Glutamatergic neuron (in vitro differentiated cells): ENCODE measurements at places on chromosomes 6 and 20. TPM values are rescaled to one million over a fixed set of nuclear protein-coding genes. Genes with fewer than 3 reads are reported as not detected.

DNA sequence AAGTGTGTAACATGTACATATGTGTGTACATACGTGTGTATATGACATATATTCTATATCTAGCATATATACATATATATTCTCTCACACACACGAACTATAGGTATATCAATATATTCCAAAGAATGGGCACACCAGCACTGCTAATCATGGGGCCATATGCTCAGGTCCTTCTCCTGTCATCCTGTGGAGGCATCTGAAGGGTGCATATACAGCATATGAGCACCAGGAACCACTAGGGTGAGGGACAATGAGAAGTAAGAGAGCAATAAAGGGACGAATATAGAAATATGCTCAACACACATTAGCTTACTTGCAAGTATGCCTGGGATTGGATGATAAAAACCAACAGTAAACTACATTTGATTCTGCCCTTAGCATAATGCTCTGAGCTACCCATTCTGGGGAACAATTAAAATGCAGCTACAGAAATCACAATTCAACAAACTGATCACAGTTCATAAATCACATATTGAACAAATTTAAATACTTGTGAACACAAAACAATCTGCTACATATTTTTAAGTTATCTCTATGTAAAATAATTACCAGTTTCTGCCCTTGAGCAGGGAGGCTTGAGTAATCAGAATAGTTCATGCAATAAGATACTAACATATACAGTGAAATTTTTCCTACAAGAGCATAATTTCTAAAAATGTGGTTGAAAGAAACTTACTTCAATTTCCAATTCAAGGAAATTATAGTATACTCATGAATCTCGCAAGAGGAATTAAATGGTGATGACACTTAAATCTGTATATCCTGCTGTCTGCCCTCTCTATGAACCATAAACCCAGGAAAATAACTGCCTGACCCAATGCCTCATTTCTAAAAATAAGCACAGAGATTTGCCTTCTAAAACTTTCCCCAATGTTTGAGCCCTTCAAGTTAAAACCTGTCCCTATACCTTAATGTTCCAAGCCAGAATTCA, 272.2 kb upstream of the THEMIS start:
- H3K4me1 ChIP-seq, result peaks cover 5% of the 10 kb centered on the region
- no peaks in the 10 kb centered on the region for H3K27me3 ChIP-seq
- H3K36me3 ChIP-seq, result no peaks in the 10 kb centered on the region
- H3K4me3 ChIP-seq, result no peak overlapping the region
- H3K27ac ChIP-seq, result no peak overlapping the region

- H3K4me1 ChIP-seq, result peaks cover 24% of the 10 kb centered on the region
- H3K36me3 ChIP-seq, result no peaks in the 10 kb centered on the region
- no peak for DNase-seq
- H3K4me3 ChIP-seq, result no peak overlapping the region
Observed at GRCh38 chr6:38022688-38023087, 203.2 kb downstream of the ZFAND3 start.

PHACTR1 gene
- 50.7 TPM for total RNA-seq

DNA sequence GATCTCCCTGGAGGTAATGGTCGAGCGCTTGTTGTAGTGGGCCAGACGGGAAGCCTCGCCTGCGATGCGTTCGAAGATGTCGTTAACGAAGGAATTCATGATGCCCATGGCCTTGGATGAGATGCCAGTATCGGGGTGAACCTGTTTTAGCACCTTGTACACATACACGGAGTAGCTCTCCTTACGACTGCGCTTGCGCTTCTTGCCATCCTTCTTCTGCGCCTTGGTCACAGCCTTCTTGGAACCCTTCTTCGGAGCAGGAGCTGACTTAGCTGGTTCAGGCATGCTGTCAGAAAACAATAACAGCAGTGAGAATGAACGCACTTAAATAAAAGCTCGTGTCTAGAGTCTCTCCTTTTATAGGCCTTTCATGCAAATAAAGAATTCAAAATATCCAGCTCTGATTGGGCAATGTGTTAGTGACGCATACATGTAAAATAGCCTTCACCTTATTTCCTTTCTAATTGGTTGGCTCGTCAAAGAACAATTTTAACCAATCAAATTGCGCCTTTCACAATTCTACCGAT, 129.2 kb downstream of the HFE start:
- DNase-seq, result peak; percentile 64
- H3K4me3 ChIP-seq, result no peak overlapping the region
- H3K27ac ChIP-seq, result no peak overlapping the region

GRCh38 chr6:99011151-99011550, 63.4 kb upstream of the FBXL4 start:
- H3K36me3 ChIP-seq, result no peaks in the 10 kb centered on the region
- no peak overlapping the region for H3K27ac ChIP-seq
- no peak for DNase-seq
- no peaks in the 10 kb centered on the region for H3K4me1 ChIP-seq
- no peaks in the 10 kb centered on the region for H3K27me3 ChIP-seq
- no peak overlapping the region for H3K4me3 ChIP-seq

- H3K4me3 ChIP-seq, result no peak overlapping the region
- H3K4me1 ChIP-seq, result no peaks in the 10 kb centered on the region
- no peak overlapping the region for H3K27ac ChIP-seq
- H3K36me3 ChIP-seq, result peaks cover 5% of the 10 kb centered on the region
Observed at GRCh38 chr20:60752741-60753420, 499.2 kb upstream of the CDH4 start.

KCNK16 gene
- not detected for total RNA-seq

GRCh38 chr6:167661552-167662044, 165.1 kb upstream of the AFDN start:
- H3K4me1 ChIP-seq, result peaks cover 33% of the 10 kb centered on the region
- no peak overlapping the region for H3K27ac ChIP-seq
- DNase-seq, result no peak
- no peak overlapping the region for H3K4me3 ChIP-seq

DNA sequence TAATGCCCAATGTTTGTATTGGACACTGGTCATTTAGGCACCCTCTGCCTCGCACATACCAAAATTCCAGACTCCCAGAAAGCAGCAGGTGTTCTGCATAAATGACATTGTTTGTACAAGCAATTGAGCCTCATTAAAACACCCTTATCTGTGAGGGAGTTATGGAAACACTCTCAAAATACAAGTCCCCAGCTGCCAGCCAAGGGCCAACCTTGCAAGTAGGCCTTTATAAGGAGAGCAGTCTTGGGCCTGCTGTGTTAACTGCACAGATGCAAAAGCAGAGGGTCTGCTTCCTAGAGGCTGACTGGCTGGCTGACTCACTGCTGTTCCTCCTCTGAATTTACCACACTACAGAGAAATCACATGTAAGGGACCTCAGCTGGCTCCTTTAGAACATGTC, 150.4 kb upstream of the HMGN3 start:
- no peaks in the 10 kb centered on the region for H3K27me3 ChIP-seq
- no peak overlapping the region for H3K4me3 ChIP-seq
- H3K27ac ChIP-seq, result no peak overlapping the region
- H3K4me1 ChIP-seq, result no peaks in the 10 kb centered on the region
- H3K36me3 ChIP-seq, result no peaks in the 10 kb centered on the region
